ENCODE measurements at places on chromosomes 5 and 9.
A peak's percentile ranks its signal among the peaks of the same experiment; 100 is the strongest.

DNA sequence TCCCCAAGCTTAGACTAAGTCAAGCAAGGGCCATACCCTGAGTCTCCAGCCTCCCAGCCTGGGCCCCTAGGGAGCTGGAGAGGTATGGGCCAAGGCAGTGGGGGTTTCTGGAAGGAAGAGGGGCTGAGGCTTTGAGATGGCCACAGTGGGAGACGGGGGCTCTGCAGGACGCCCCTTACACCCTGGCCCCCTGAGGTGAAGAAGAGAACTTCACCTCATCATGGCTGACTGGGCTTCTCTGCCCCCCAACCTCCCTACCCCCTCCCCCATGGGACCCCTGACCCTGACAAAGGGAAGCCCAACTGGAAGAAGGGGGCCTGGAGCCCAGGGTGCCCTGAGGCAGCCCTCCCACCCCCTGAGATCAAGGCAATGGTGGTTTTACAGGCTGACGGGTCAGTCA lies 25.8 kb downstream of the PCDH1 start:
- DNase-seq = no peak

DNA sequence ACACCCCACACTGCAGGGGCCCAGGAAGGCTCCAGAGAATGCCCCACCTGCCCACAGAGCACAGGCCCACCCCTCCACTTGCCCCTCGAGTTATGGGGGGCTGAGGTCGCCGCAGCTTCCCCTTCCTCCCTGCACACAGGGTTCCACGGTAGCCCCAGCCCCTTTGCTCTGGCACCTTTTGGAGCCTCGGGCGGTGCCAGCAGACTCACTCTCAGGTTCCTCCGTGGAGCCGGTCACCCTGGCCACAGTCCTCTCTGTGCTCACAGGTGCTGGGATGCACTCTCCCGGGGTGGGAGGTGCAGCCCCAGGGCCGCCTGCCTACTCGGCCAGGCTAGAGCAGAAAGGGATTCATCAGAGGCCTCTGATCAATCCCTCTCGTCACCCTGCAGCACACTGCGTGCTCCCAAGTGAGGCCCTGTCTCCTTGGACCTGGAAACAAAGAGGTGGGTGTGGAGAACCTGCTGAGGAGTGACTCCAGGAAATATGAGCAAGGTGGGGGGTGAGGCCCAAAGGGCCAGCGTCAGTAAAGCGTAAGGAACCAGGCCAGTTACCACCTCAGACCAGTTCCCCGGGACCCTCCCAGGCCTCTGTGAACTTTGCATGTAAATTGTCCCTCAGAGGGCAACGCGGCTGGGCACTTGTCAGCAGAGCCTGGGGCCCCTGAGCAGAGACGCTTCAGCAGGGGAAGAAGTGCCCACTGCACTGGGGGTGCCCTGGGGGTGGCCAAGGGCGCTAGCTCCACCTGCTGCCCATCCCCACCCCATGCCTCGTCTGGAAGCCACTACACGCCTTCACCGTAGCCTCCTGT lies 167.8 kb downstream of the OLFM1 start:
- DNase-seq = no peak

DNA sequence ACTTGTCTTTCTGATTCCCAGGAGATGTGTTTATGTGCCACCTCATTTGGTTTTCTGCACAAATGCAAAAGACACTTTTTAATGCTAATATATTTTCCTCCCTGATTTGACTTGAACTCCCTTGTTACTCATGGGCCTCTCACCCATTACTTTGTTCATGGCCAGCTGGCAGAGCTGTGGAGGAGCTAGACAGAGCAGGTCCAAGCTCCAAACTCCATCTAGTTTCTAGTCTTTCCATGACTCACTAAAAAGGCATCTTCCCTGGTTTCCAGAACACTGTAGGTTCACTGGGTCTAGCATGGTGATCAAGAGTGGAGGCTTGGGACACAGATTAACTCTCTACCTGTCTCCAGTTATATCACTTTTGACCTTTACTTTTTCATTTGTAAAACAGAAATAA lies 161.0 kb upstream of the SLC28A3 start:
- DNase-seq = no peak

DNA sequence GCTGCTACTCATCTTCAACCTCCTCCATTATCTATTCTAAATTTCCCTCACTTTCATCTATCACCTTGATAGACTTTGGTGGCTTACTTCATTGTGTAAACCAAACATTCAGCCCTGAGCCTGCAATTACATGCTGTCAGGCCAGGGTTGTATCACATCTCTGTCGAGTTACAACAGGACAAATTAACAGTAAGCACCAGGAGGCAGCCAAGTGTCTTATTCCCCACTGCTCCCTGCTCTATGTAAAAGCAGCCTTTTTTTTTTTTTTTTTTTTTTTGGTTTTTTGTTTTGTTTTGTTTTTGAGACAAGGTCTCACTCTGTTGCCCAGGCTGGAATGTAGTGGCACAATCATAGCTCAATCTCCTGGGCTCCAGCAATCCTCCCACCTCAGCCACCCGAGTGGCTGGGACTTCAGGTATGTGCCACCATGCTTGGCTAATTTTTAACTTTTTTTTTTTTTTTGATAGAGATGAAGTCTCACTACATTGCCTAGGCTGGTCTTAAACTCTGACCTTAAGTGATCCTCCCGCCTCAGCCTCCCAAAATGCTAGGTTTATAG lies 15.2 kb upstream of the ZCCHC9 start:
- DNase-seq = no peak

DNA sequence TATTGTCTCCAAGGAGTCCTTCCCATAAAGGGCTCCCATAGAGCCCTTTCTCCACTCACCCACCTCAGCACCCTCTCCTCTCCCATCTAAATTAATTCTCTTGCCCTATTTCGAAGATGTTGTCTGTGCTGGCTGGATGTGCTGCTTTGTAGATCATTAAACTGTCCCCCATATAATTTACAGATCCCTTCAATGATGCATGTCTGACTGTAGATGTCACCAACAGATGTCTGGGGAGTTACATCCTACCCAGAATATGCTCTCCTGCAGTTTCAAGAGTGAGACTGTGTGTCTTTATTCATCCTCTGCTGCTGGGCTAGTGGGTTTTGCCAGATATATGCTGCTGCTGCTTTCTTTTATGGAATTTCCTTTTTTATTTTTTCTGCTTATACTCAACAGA lies 351.2 kb downstream of the MLLT3 start:
- no peak for DNase-seq

DNA sequence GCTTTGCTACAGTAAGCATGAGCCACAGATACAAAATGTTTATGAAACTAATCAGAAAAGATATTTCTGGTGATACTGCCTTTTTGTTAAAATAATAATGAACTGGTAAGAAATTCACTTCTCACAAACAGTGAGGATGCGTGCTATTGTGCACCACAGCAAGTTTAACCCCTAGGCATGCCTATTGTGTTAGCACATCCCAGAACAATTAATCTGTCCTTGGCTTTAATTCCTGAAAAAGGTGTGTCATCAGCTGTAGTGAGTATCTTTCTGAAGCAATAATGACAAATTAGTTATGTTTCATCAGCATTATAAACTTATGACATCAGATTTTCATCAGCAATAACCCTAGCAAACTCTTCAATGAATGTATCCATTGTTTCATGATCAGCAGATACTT lies 1307.2 kb downstream of the EFNA5 start:
- no peak for DNase-seq

GRCh38 chr9:79946712-79947111 lies 374.9 kb downstream of the TLE4 start:
- DNase-seq = no peak

DNA sequence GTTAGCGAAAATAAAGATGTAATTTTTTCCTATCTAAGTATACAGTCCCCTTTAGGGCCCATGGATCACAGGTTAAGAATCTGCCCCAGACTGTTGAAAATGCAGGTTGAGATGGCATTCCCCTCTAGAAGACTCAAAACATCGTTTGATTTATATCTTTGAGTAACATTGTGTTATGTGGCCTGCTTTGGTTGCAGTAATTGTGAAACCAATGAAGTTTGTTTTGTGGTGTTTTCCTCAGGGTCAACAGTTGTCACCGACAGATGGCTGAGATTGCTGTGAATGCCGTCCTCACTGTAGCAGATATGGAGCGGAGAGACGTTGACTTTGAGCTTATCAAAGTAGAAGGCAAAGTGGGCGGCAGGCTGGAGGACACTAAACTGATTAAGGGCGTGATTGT lies 7.8 kb downstream of the CCT5 start:
- no peak for DNase-seq

- DNase-seq = no peak
Observed at GRCh38 chr5:69202497-69202896, 13.1 kb downstream of the CENPH start.

GRCh38 chr5:117487556-117487955 lies 912.9 kb upstream of the SEMA6A start:
- no peak for DNase-seq

DNA sequence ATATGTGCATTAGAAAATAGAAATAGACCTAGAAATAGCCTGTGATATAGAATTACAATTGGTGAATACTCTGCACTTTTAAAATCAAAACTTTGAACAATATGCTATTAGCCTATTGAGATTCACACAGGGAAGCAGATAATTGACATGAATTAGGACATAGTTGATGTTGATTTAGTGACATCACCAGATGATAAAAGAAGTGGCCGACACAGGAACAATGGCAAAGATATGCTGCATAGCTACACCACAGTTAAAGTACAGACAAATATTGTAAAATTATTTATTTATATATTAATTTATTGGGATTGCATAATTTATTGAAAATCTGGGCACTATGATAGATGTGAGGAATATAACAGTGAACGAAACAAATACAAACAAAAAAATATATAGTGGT lies 261.5 kb upstream of the CCNH start:
- DNase-seq = no peak

- no peak for DNase-seq
Observed at GRCh38 chr9:78932849-78933627, 636.1 kb downstream of the PSAT1 start.

DNA sequence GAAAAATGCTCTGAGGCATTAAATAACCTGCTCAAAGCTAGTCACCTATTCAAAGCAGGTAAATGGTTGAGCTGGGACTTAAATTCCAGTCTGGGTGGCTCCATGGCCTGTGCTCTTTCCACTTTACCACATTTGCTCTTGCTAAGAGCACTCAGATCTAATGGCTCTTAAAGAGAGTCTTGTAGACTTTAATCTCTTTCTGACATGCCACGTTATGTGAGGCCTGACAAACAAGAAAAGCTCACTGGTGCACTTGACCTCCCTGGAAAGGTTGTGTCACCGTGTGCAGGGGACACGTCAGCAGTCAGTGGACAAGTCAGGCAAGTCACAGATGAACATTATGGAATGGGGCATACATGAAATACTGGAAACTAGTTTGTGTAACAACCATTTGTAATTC lies 129.9 kb upstream of the RPS23 start:
- no peak for DNase-seq

GRCh38 chr9:32968101-32969011 lies 33.1 kb downstream of the APTX start:
- DNase-seq = peak; percentile 55

DNA sequence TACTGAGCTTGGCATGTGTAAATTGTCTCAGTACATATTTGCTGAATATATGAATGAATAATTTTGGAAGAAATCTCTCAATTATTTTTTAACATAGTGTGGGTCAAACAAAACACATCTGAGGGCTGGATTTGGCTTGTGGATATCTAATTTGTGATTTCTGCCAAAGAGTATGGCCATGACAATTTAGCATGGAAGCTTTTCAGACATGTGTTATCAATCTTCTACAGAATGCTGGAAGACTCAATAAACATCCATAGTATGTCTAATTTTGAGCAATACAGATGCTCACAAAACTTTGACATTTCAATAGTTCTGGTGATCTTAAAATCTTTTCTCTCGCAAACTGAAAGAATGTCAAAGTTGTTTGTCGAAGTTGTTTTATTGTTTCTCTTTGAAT lies 214.1 kb upstream of the ANKH start:
- DNase-seq = no peak

DNA sequence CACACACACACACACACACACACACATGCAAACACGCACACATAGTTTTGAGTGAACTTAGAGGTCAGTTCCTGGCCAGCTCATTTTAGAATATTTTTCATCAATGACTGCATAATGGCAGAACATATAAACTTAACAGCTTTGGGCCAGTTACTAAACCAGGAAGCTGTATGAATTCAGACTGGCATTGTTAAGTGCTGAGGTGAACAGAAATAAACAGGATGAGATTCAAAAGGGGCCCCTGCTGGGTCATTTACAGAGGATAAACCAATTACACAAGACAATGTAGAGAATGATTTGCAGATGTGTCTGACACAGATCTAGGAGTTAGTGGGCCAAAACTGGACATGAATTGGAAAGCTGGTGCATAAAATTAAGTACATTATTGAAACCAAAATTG lies 44.6 kb downstream of the MARCHF11 start:
- DNase-seq = no peak

DNA sequence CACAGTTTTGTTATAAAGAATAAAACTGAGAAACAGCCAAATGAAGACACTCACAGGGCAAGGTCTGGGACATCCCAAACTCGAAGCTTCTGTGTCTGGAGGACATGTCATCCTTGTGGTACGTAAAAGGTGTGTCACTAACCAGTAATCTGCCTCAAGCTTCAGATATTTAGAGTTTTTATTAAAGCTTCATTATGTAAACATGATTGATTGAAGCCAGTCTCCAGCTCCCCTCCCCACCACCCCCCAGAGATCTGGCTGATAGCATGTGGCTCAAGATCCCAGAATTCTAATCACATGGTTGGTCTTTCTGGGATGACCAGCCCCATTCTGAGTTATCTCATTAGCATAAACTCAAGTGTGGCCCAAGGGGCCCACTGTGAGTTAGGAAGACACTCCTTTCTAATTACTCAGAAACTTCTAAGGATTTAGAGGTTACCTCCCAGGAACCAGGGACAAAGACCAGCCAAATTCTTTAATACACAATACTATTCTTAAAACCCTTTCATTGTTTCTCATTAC lies 31.4 kb upstream of the ERAP1 start:
- no peak for DNase-seq

DNA sequence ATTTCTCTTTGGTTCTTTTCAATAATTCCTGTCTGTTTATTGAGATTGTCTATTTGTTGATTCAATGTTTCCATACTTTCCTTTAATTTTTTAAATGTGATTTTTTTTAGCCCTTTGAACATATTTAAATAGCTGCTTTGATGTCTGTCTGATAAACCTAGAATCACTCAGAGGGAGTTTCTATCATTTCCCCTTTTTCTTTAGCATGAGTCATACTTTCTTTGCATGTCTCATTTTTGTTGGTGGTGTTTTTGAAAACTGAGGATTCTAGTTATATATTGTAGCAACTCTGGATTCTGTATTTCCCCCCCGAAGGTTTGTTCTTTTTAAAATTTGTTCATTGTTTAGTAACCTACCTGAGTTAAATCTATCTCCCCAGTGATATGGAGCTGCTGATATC lies 24.2 kb upstream of the ZNF618 start:
- no peak for DNase-seq

DNA sequence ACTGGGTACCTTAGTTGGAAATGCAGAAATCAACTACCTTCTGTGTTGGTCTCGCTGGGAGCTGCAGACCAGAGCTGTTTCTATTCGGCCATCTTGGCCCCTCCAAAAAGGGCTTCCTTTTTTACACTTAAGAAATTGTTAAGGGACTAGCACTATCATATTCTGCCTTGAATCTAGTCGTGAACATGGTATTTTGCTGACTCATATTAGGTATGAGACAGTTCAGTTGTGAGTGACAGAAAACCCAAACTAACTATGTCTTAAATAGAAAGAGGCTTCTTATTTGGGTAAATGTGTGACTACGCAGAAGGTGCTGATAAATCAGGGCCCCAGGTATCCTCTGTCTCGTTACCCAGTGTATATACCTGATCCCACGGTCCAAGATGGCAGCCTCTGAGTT lies 298.2 kb downstream of the EDIL3 start:
- DNase-seq = no peak

All from CD4-positive, alpha-beta T cell treated with Interleukin-1 beta for 1 hour (primary cell).